Stimulated activated CD4-positive, alpha-beta T cell treated with anti-CD3 and anti-CD28 coated beads, Interleukin-1b, Interleukin-23, amount 100 ng/mL, for 48 hours (primary cell): ENCODE measurements at places on chromosomes 4 and X.
A peak's percentile ranks its signal among the peaks of the same experiment; 100 is the strongest.

DNA sequence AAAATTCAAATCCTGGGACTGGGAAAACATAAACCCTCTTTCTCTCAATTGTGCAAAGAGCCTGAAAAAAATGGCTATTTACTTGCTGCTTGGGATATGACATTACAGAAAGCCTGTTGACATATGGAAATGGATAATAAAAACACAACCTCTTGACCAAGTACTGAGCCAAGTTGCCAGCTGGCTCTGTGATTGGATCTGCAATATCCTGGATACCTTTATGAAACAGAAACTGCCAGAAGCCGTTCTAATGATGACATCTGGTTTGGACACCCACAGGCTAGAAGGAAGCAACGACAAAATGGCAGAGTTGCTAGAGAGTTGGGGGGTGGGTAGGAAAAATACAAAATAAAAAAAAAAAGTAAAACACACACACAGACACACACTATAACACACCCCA, 481.4 kb downstream of the FAT4 start:
- no peak for DNase-seq

GRCh38 chrX:115023139-115023538, 5.7 kb upstream of the IL13RA2 start:
- DNase-seq: no peak

- peak; percentile 61 for DNase-seq
Observed at GRCh38 chr4:38667085-38667893, 3.3 kb downstream of the KLF3 start.

DNA sequence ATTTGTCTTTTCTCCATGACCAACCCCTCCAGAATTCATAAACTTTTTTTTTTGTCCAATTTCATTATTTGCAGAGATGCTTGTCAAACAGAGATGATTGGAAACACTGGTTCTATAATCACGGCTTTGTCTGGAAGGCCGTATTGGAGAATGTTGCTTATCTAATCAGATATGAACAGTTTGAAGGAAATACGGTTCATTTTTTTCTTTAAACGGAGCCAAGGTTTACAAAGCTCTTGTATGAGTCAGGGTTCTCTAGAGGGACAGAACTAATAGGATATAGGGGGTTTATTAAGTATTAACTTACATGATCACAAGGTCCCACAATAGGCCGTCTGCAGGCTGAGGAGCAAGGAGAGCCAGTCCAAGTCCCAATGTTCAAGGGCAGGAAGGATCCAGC, 1415.8 kb downstream of the C4orf33 start:
- no peak for DNase-seq

GRCh38 chr4:159497936-159498335, 395.1 kb downstream of the RAPGEF2 start:
- DNase-seq: no peak

DNA sequence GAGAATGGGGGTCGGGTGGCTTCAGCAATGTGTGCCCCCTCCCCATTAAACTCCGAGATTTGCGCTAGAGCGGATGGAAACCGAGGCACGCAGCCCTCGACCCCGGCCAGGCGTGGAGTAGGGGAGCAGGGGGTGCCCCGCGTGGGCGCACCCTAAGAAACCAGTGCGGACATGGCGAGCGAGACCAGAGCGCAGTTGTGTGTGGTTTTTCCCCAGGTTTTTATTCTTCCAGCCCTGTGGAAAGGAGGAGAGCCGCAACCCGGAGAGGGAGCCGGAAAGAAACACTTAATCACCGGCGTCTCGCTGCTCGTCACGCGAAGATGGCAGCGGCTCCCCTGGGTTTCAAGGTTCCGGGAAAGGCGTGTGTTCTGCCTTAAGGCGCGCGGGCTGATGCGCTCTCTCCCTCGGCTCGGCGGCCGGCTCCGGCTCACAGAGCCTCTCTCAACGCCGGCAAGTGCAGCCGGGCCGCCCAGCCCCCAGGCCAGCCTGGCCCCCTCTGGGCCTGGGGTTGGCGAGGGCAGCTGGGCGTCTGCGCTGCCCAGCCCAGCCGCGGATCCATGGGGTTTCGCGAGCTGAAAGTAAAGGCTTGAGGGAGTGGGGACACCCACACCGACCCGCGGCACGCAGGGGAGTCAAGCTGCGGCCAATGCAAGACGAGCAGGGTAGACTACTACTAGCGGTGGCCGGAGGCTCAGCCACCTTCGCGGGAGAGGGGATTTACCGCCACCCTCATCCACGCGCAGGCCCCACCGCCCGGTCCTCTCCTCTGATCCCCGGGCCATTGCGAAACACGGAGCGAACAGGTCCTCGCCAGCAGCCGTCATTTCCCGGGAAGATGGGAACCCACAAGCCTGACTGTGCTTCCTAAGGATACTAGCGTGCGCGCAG, 74.0 kb upstream of the BCOR start:
- no peak for DNase-seq

GRCh38 chrX:40010550-40011321, 87.0 kb downstream of the BCOR start:
- no peak for DNase-seq

GRCh38 chr4:60201052-60201673, 999.0 kb upstream of the ADGRL3 start:
- peak; percentile 10 for DNase-seq

DNA sequence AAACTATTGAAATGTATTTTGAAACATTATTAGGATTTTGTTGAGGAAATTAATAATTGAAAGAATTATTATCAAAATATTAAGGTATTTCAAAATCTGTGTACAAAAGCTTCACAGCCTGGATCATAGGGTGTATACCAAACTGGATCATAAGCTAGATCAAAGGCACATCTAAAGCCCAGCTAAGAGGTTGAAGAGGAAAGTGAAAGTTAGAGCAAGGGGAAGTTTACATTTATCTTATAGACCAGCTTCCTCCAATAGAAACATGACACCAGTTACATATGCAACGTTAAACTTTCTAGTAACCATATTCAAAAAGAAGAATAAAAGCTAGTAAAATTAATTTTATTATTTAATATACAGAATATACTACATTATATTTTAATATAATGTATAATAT, 227.2 kb upstream of the BMP3 start:
- no peak for DNase-seq

DNA sequence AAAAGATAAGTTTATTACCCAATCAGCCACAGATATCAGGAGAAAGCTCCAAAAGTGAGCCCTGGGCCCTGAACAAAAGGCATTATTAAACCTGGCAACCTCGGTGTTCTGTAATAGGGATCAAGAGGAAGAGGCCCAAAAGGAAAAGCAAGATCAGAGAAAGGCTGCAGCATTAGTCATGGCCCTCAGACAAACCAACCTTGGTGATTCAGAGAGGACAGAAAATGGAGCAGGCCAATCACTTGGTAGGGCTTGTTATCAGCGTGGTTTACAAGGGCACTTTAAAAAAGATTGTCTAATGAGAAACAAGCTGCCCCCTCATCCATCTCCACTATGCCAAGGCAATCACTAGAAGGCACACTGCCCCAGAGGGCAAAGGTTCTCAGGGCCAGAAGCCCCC, 75.7 kb downstream of the AGTR2 start:
- DNase-seq: no peak

DNA sequence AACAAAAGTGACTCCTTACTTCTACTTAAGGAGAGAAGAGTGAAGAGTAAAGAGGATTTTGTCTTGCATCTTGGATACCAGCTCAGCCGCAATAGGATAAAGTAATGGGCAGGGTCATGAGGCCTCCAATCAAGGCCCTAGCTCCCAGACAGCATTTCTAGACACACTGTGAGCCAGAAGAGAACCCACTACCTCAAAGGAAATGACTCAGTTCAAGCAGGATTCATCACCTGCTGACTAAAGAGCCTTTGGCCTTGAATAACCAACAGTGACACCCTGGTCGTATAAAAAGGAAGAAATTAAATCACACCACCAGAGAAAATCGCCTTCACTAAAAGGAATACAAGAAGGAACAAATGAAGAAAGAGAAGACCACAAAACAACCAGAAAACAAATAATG, 416.1 kb downstream of the PCDH18 start:
- DNase-seq: no peak

GRCh38 chrX:72081605-72082320, 50.0 kb downstream of the RTL5 start:
- DNase-seq: no peak

DNA sequence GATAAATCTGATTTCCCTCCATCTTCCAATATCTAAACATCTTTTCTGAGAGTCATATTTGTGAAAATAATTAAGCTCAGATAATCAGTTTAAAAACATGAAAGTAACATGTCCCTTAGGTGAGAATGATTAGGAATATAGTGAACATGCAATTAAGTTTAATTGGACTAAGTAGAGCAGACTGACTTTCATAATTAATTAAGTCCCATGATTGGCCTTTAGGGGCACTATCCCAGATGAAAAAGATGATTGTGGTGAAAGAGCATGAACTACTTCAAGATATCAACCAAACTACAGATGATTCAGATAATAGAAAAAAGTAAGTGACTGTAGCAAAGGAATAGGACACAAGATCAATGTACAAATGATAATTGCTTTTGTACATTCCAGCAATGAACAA, 758.8 kb downstream of the STIM2 start:
- no peak for DNase-seq

- no peak for DNase-seq
Observed at GRCh38 chr4:30968926-30969325, 248.8 kb downstream of the PCDH7 start.

GRCh38 chr4:123659730-123660129, 263.1 kb downstream of the SPRY1 start:
- DNase-seq: no peak

DNA sequence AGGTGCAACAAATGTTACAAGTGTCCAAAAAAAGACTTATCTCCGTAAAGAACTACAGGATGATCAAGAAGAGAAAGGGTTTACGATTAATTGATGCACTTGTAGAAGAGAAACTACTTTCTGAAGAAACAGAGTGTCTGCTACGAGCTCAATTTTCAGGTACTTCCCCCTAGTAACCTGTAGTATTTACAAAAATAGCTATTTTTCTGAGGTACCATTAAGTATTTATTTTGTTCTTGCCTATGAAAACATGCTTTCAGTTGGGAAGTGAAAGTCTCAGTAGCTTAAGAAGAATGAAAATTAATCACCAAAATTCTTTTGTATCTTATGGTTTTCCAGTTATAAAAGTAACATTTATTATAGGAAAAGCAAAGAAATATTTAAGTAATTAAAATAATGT, 5.9 kb downstream of the THAP9 start:
- DNase-seq: no peak

DNA sequence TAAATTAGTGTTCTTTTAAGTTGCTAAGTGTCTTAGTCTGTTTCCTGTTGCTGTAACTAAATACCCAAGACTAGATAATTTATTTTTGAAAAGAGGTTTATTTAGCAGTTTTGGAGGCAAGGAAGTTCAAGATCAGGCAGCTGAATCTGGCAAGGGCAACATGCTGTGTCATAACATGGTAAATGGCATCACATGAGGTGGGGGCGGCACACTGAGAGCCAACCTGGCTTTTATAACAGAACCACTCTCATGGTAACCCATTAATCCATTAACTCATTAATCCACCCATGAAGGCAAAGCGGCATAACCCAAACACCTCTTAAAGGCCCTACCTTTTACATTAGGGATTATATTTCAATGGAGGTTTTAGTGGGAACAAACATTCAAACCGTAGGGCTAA, 182.2 kb upstream of the GATB start:
- no peak for DNase-seq

DNA sequence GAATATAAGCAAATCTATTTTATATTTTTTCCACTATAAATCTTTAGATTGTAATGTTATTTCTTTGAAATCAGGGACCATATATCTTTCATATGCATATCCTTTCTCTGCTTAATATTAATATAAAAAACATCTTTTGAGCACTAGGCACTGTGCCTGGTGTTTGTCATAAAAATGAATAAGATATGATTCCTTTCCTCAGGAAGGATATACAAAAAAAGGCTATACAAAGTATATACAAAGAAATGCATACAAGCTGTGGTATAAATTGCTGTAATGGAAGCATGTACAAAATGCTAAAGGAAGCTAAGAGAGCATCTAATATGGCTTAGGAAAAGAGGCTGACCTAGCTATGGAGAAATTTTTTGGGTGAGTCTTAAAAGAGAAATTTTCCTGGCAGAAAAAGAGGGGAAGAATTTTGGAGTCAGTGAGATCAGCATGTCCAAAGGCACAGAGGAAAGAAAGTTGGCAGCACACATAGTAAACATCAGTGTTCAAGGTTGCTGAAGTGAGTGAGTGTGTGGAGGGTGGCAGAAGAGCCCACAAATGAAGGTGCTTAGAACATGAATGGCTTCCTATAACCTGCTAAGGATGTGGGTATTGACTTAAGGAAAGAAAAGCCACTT, 500.0 kb downstream of the SPRY1 start:
- no peak for DNase-seq

- DNase-seq: no peak
Observed at GRCh38 chr4:43864616-43865146, 583.9 kb downstream of the KCTD8 start.

GRCh38 chr4:11420327-11420726, 8.4 kb downstream of the HS3ST1 start:
- no peak for DNase-seq

DNA sequence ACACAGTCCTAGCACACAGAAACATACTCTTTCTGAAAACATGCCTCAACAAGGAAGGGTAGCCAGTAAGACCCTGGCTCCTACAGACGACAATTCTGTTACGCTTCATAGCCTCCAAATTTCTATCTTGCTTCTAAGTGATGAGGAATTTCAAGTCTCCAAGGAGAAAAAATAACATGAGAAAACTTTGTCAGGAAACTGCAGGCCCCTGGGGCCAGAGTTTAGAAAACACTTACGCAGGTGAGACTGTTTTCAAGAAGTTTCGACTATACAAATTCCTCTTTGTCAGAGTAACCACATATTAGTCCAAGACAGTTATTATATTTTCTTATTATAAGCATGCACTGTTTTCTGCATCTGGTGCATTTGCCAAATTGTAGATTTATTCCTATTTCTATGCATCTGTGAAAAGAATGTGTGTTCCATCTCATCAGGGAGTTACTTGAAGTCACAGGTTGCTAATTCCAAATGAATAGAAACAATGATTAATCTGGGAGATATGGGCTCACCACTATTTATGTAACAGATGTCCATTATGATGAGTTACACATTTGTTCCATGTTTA, 30.3 kb upstream of the HCCS start:
- no peak for DNase-seq

- DNase-seq: no peak
Observed at GRCh38 chrX:9148615-9149399, 114.9 kb upstream of the FAM9B start.

GRCh38 chr4:152972821-152973628, 36.9 kb downstream of the FHDC1 start:
- DNase-seq: no peak

GRCh38 chr4:83440148-83440814, 15.3 kb downstream of the HELQ start:
- DNase-seq: no peak
